Cerebellar nuclear complex (tissue), 1 donor: ENCODE measurements at places on chromosomes 1 and 21.

GRCh38 chr1:19664453-19665185 lies at the start of gene HTR6:
TSS of gene HTR6 (plus strand) at chr1:19664875. CDS start at chr1:19665754, 879 bp downstream.
- DNase-seq = no peak

GRCh38 chr1:17136145-17136544 lies 16.9 kb upstream of the PADI2 start:
- no peak for DNase-seq

DNA sequence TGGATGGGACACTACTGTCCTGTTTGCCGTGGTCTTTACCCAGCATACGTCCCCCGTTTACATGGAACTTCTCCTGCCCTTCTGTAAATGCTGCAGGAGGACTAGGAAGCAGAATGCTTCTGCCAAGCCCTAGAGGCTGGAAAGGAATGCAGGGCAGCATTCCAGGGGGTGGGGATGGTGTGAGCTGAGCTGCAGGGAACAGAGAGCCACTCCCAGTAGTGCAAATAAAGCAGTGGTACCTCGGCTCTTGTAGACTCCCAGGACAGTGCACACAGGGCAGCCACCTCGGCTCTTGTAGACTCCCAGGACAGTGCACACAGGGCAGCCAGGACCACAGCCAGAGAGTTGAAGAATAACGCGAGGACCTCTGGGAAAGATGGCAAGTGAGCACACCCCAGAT lies 35.4 kb downstream of the PTPRU start:
- no peak for DNase-seq

GRCh38 chr1:243620096-243620495 lies 229.9 kb downstream of the AKT3 start:
- DNase-seq = no peak

GRCh38 chr21:32371913-32372314 lies 20.9 kb downstream of the URB1 start:
- DNase-seq = no peak

GRCh38 chr1:206672011-206672688 lies 12.6 kb upstream of the MAPKAPK2 start:
- DNase-seq = no peak

- DNase-seq = no peak
Measured at GRCh38 chr1:195872376-195872775, 735.9 kb downstream of the KCNT2 start.

DNA sequence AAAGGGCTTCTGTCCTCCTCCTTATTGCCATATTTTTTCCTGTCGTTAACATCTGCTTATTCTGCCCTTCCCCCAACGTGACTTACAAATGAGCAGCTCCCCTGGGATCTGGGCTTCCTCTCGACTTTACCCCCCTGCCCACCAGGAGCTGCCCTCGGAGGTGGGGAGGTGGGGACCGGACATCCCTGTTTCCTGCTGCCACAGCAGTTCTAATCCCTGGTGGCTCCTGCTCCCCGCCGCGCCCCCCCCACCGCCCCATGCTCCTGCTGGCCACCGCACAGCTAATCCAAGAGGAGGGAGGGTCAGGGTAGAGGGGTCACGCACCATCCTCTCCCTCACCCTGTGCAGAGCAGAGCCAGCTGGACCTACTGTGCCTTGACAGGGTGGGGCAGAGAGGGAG lies 4.4 kb upstream of the SLC27A3 start:
- DNase-seq = no peak

DNA sequence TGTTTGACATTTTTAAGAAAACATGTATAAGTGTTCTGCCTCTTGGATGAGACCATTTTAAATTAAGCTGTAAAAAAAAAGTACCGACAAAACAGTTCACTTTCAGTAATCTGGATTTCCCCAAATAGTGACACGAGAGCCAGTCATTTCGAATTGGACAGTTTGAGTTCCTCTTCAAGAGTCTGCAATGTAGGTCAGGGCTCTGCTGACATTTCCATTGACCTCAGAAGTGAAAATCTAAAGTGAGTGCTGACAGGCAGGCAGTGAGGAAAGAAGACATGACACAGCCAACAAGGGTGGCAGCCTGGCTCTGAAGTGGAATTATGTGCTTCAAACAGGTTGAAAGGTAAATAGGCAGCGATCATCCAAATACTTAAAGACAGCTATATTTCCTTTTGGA lies at the start of gene IL23R:
IL23R (plus strand) TSS at position 259 of the 400 bp plus-strand sequence. CDS start 1,667 bp downstream, outside the sequence.
- DNase-seq = no peak

- no peak for DNase-seq
Measured at GRCh38 chr1:21579791-21580190, 70.6 kb downstream of the ALPL start.

DNA sequence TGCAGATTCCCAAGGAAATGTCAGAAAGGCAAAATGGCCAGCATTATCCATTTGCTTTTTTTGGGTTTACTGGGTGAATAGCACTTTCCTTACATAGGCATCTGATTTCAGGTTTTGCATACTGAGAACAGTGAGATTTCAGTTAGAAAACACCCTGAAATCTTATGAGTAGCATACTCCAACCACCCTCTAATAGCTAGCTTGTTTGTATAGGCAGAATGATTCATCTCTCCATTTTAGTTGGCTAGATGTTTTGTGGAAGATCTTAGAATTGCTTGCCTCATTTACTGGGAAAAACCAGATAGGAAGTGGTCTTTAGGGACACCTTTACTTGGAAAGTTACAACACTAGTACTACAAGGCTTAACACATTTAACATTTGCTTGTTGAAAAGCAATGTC lies 10.4 kb downstream of the KYAT3 start:
- DNase-seq = no peak

DNA sequence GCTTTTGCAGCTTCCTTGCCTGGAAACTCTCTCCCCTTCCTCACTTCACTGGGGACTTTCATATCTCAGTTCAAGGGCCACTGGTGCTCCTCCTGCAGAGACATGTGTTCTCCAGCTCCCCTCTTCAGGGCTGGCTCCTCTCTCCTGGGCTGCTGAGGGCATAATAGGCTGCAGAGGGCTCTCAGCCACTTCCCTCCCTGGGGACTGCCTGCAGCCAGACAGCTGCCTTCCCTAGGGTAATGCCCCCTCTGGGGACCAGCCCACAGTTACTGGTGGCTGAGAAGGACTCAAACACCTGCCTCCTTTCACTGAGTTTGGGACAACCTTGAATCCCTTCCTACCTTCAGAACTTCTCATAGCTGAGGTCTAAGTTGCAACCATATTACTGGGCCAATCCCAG lies 104.8 kb upstream of the POU3F1 start:
- no peak for DNase-seq

GRCh38 chr1:167659450-167659849 lies 29.4 kb downstream of the RCSD1 start:
- no peak for DNase-seq

DNA sequence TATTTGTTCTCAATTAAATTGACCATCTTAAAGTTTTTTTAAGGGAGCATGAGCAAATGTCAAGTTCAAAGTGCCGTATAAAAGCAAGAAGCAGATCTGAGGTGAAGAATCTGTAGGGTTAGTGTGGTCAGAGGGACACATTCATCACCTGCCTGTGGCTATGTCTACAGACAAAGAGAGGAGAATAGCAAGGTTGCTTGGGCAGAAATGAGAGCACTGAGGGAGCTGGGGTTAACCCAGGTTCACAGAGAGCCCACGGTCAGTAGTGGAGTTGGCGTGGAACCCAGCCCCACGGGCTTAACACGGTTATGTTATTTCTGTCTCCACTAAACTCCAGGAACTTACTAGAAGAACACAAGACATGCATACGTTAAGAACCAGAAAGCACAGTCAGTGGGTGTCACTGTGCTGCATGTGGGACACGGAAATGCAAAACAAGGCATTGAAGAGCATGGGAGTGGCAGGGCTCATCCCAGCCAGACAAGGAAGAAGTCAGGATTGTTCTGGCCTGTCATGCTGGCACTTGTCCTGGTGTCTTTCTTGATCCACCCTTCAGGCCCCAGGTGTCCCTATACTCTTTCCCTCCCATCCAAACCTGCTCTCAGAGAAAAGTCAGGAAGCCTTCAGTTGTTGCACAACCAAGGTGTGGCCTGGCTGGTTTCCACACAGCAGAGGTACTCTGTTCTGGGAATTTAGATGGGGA lies 95.5 kb upstream of the IVNS1ABP start:
- no peak for DNase-seq

DNA sequence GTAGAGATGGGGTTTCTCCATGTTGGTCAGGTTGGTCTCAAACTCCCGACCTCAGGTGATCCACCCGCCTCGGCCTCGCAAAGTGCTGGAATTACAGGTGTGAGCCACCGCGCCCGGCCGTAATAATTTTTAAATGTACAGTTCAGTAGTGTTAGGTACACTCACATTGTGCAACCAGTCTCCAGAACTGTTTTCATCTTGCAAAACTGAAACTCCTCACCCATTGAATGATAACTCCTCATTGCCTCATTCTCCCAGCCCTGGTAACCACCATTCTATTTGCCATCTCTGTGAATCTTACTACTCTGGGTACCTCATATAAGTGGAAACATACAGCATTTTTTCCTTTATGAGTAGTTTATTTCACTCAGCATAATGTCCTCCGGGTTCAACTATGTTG lies 3.4 kb downstream of the NLRP3 start:
- DNase-seq = no peak

DNA sequence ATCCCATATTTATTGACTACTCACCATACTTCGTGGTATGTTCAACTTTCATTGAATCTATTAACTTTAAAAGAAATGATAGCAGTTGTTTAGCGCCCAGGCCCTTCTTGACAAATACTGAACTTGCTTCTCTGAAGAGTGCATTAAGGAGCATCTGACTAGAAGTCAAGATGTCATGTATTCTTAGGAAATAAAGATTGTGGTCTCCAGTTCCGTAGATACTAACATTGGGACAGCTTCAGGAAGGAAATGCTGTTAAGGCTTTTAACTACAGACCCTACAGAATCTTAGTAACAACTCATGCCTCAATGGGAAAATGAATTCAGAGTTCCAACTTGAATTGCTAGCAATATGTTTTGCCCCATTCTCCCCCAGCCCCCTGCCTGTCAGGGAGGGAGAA lies 14.8 kb downstream of the LYST start:
- no peak for DNase-seq

GRCh38 chr1:167904652-167905130 lies 9.2 kb downstream of the ADCY10 start:
- DNase-seq = no peak

DNA sequence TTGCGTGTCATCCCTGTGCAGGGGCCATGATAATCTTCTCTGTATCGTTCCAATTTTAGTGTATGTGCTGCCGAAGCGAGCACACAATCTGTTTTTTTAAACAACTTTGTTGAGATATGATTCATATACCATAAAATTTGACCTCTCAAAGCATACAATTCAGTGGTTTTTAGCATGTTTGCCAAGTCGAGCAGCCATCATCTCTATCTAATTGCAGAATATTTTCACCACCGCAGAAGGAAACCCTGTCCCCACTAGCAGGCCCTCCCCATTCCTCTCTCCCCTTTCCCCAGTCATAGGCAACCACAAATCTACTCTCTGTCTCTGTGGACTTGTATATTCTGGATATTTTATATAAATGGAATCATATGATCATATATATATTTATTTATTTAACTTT lies 78.7 kb upstream of the TINAGL1 start:
- DNase-seq = no peak

DNA sequence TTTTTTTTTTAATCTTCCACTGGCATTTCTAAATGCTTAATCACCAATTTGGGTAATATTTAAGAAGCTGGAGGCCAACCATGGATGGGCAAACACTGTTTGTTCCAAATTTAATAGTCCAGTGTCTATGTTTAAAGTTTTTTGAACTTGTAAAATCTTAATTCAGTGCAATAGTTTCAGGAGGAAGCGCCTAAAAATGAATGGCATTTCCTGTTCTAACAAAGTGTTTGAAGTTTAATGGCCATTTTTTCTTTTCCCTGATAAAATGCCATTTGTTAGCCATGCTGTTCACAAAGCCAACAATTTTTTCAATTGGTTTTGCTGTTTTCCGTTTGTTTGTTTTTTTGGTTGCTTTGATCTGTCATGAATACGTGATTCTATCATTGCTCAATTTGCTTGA lies 552.1 kb downstream of the LMO4 start:
- no peak for DNase-seq

GRCh38 chr1:218516526-218516925 lies 171.4 kb downstream of the TGFB2 start:
- no peak for DNase-seq

DNA sequence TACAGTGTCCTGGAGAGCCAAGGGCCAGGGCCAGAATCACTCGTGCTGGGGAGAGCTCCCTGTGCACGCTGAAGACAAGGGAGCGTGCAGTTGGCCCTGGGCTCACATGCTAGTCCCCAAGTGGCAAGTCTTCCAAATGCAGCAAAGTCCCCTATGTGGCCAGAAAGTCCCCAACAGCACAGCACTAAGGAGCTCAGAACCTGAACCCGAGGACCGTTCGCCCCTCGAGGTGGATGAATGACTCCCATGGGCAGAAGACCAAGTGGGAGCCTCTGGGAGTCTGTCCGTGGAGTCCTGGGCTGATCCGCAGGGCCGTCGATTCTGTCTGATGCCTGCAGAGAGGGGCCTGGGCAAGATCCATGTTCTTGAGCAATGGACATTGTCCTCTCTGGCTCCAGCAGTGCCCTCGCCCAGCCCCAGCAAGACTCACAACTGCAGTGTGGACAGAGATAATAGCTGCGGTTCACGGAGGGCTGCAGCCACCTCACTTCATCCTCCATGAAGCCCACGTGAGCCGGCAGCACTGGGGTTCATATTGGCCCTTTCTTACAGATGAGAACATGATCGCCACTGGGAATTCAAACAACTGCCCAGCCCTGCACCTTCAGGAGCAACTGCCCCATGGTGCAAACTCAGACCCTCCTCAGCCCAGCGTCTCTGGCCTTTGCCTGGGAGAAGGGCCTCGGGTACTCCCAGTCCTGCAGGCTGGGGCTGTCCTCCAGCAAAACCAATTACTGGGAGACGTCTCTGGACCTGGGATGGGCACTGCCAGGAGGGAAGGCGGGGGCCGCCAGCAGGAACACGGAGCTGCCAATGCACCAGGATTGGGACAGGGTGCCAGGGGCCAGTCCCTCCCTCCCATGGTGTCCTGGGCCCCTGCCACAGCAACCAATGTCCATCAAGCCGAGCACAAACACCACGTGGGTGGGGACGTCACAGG lies 243.7 kb downstream of the NPHP4 start:
- DNase-seq = no peak

- DNase-seq = no peak
Measured at GRCh38 chr1:5513179-5513578, 479.0 kb downstream of the NPHP4 start.

DNA sequence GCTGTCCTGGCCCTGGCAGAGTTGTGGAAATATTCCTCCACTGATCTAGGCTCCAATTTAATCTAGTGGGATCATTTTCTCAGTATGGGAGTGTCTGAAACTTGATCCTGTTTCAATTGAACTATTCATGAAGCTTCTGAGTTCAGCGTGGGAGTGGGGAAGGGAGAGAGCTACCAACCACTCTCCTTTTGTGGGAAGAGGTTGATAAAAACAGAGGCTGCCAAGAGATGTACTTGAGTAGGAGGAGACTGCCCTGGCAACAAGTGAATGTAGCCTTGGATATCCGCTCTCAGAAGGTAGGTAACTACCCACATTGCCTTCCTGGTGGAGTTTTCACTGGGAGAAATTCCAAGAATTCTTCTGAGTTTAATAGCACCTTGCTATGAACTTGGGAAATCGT lies at the start of gene CTXND2:
CTXND2 (plus strand) TSS at position 119 of the 400 bp plus-strand sequence. CDS start 25,179 bp downstream, outside the sequence.
- DNase-seq = no peak
